ENCODE measurements at places on chromosomes 2 and 18.

DNA sequence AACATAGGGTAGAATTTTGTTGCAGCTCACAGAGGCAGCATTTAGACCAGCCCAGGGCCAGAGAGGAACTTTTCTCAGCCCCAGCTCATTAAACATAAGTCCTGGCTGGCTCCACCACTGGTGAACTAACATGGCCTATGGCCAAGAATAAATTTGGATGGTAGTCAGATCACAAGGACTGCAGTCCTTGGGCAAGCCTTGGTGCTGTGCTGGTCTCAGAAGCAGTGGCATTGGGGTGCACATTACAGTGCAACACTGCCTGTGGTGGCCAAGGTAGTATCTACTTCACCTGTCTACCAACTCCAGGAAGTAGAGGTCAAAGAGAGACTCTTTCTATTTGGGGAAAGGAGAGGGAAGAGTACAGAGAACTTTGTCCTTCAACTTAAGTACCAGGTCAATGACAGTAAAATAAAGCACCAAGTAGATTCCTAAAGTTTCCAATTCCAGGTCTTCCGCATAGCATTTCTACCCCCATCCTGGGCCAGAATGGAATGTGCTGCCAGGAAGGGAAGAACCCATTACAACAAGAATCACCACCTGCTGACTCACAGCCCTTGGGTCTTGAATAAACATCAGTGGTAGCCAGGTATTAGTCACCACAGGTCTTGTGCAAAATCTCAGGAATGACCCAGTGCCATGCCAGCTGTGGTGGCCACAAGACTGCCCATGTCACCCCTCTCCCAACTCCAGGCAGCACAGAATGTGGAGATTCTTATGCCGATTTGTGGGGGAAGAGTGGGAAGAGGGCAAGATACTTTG is 155.4 kb upstream of the FSIP2 start:
- no peak for DNase-seq

GRCh38 chr2:165003443-165004130 is 48.3 kb upstream of the SLC38A11 start:
- DNase-seq, result no peak

DNA sequence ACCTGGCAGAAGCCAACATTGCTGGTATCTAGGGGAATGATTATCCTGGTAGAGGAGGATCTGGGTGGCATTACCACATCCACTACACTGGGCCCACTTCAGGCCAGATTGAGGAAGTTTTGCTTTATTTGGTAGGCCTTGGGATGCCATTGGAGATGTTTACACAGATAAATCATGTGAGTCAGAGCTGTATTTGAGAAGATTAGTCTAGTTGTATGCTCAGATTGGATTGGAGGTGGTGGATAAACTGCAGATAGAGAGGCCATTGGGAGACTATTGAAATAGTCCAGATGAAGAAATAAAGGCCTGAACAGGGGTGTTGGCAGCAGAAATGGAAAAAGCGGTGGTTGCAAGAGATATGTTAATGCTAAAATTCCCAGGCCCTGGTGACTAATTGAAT is 81.5 kb downstream of the EFEMP1 start:
- no peak for DNase-seq

GRCh38 chr2:46985512-46985911 is 69.9 kb upstream of the MCFD2 start:
- DNase-seq, result no peak

DNA sequence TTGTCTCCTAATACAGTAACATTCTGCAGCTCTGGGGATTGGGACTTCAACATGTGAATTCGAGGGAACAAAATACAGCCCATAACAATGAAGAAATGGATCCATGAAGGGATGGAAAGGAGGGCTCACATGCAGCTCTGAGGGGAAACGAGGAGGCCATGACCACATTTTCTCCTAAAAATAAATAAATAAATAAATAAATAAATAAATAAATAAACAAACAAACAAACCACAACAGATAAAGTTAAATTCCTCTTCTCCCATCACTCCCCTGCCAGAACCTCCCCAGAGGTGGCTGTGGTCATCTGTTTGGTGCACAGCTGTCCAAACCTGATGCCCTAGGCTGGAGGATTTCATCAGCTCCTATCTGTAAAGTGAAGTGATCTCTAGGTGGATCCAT is 42.7 kb downstream of the MAL start:
- no peak for DNase-seq

- DNase-seq, result no peak
These were observed 9.8 kb upstream of the CLIP4 start for GRCh38 chr2:29105375-29105774.

- no peak for DNase-seq
These were observed 757.4 kb downstream of the SATB2 start for GRCh38 chr2:198700319-198700718.

DNA sequence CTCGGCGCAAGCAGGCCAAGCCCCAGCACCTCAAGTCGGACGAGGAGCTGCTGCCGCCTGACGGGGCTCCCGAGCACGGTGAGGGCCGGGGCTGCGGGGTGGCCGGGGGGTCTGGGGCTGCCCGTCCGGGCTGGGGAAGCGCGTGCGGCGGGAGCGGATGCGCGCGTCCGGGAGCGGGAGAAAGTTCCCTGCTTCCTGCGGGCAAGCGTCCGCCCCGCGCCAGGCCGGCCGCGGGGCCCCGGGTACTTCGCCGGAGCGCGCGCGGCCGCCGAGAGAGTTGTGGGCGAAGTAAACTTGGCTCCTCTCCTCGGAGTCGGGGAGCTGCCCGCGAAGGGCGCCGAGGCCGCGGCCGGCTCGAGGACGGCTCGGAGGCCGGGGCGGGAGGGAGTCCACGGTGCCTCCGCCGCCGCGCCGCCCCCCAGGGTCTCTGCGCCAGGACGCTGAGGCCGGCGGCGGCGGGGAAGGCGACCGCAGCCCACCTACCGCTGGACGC is 707 bp downstream of the SALL3 start:
- DNase-seq, result no peak

GRCh38 chr2:240437861-240438809 is 2.7 kb downstream of the GPC1 start:
- DNase-seq, result peak; percentile 80

DNA sequence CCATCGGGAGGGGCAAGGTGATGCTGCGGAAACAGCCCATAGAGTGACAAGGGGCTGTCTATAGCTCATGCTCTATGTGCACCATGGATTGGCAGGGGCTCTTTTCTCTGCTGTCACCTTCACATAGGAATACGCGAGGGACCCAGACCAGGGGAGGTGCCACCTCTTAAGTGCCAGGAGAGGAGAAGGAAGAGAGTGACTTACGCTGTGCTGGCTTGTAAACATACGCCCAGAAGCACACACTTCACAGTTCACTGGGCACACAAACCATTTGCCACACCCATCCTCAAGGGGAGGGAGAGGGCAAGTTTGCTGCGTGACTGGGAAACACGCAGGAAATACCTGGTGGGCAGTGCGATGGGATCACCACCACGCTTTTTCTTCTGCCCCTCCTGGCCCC is 65.1 kb upstream of the GPR45 start:
- no peak for DNase-seq

- DNase-seq, result no peak
These were observed 92.7 kb downstream of the FAM124B start for GRCh38 chr2:224309176-224309575.

- no peak for DNase-seq
These were observed 36.6 kb downstream of the PTCD3 start for GRCh38 chr2:86142436-86143257.

GRCh38 chr2:158184556-158185343 is 83.1 kb downstream of the UPP2 start:
- no peak for DNase-seq

DNA sequence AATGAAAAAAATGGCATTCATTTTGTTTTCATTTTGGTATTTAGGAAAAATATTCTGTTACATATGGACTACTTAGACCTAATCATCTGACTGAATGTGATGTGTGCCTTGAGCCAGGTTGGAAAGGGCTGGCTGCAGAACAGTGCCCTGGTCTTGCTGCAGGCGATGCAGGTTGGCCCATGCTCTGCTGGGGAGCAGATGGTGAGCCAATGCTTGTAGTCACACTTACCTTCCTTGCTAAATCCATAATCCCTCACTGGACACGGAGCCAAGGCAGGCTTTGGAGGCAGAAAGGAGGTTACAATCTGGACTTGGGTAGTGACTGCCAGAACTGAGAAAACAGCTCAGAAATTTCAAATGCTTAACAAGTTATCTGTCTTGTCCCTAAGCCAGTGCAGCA is 228.7 kb downstream of the ARHGAP15 start:
- no peak for DNase-seq

DNA sequence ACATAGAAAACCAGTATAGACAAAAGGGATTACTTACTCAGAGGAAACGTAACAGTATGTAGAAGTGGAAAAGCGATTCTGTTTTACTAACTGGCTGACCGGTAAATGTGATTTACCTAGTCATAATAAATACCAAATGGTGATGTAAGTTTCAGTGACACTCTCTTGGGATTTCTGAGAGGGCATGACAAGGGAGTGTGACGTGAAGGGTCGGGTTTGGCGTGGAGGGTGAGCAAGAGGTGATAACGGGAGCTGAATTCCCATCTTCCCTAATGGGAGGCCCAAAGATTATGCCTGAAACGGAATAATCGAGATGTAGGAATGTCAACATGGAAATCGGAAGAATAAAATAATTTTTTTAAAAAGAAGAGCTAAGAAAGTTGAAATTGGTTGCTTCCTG is 12.7 kb upstream of the GNAL start:
- no peak for DNase-seq

DNA sequence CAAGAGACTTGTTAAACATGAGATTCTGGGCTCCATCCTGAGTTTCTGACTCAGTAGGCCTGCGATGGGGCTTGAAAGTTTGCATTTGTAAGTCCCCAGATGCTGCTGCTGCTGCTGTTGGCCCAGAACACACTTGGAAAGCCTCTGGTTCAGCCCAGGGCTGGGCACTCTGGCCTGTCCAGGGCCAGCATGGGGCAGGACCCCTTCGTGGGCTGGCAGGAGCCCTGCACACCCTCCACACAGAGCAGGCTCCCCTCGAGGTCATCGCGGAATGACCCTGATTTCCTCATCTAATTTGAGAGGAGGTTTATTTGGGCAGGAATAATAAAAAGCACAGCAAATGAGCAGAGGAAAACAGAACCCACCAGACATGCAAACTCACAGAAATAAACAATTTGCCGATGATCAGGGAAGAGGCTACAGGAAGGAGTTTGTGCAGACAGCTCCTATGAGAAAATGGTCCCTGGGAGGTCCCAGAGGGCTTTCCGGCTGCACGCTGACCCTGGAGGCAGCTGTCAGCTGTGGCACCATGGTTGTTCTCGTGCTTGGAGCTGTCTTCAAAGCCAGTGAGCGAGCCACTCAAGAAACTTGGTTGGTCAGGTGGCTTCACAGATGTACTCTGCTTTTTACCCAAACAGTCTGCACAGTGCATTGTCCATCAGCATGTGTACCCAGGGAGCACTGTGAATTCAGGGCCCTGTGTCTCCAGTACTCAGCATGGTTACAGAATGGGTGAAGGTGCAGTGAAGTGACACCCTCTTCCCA is 119.3 kb downstream of the GLI2 start:
- DNase-seq, result no peak

DNA sequence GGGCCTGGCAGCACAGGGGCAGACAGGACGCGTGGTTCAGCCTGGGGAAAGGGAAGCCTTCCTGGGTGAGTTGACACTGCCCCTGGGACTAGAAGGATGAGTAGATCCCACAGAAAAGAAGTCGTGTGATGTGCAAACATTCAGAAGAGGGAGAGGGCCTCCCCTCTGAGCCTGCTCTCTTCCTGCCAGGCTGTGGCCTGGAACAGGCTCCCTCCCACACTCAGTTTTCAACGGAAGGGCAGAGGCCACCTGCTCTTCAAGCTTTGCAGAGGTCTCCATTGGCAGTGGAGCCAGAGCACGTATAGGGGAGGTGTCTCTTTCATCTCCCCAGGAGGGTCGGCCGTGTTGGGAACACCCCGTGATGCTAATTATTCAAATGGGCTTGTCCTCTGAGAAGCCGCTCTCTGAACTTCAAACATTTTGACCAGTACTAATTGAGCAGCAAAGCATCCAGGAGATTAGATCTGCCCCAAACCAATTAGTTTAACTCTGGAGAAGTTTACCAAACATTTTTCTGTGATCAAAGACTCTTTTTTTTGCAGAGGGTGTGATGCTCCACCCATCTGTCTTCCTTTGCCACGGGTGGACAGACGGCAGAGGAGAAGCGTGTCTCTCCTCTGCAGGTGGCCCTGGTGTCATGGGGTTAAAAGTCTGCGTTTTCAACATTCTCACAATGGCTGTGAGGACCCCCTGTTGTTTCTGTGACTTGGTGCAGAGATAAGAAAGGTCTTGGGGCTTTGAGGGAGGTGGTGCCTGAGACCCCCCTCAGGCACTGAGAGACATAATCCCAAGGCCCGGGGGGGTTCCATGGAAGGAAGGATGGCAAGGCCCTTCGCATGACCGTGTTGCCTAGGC is 29.5 kb upstream of the ODC1 start:
- DNase-seq, result no peak

DNA sequence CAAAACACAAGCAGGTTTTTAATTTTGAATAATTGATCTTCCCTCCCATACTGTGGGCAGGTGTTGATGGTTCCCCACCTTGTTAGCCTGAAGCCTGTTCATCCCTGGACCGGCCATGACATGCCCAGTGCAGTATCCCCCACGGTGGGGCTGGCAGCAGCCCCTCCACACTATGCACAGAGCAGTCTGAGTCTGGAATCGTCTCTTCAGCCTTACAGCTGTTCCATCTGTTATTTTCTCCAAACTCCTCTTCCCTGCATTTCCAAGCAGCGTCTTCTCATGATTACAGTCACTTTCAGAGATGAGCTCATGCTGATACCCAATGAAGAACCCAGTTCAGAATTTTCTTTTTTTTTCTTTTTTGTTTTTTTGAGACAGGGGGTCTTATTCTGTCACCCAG is 68.2 kb downstream of the ADI1 start:
- DNase-seq, result no peak

DNA sequence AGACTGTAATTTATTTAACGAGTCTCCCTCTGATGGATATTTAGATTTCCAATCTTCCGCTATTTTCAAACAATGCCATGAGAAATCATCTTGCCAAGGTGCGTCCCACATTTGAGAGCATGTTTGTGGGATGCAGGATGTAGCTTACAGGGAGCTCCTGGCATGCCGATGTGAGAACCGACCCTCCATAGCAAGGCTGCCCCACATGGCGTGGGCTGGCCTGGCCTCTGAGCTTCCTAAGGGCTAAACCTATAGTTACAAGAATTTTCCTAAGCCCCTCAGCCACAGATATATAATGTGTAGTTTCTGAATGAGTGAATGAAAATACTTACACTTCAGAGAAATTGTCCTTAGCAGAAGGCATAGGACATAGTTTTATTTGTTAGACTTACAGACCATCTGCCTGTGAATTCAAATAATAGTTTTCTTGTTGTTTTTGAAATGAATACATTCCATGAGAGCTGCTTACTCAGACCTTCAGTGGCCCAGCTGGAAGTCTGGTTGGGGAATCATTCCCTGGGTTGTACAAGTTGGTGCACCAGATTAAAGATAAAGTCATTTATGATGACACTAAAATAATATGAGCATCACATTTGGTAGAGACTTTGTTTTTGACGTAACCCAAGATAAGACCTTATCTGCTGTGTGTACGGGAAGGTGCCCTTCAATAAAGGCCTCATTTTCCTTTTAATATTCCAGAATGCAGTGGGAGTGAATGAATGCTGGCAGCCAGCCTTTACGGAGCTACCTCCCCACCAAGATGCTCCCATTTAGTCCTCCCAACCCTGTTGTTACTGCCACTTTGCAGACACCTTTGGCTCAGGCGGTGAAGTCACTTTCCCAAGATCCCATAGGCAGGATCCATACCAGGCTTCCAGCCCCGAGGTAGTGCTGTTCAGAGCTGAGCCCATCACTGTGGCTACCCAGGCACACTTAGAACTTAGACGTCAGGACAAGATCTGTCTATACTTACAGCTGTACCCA is 107.1 kb downstream of the GLI2 start:
- DNase-seq, result no peak

GRCh38 chr2:68935471-68935870 is 17.2 kb downstream of the GKN2 start:
- no peak for DNase-seq

GRCh38 chr2:104938231-104938941 is 84.5 kb downstream of the POU3F3 start:
- peak; percentile 49 for DNase-seq
